ENCODE measurements at places on chromosomes 4 and X.

GRCh38 chr4:121720109-121720508 lies 23.3 kb upstream of the ANXA5 start:
- DNase-seq, result no peak

DNA sequence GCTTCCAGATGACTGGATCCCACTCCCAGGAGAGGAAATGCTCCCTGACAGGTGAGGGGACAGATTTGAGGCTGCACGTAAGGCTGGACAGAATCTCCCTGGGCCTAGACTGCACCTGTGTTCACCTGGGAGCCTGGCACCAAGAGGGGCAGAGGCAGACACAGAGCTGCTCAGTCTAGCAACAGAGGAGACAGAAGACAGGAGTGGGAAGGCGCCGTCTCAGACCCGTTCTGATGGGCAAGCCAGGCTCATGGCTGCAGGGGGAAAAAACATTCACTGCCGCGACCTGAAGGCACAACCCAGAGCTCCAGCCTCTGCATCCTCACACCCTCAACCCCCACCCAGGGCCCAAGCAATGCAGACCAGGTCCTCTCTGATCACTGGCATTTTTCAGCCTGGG lies 16.8 kb downstream of the BCAP31 start:
- no peak for DNase-seq

- DNase-seq, result no peak
Observed at GRCh38 chr4:107989162-107989536, 540 bp upstream of the HADH start.

GRCh38 chr4:108700081-108700757 lies 49.8 kb downstream of the OSTC start:
- DNase-seq, result no peak

- no peak for DNase-seq
Observed at GRCh38 chr4:152663203-152664066, 16.4 kb downstream of the TMEM154 start.

DNA sequence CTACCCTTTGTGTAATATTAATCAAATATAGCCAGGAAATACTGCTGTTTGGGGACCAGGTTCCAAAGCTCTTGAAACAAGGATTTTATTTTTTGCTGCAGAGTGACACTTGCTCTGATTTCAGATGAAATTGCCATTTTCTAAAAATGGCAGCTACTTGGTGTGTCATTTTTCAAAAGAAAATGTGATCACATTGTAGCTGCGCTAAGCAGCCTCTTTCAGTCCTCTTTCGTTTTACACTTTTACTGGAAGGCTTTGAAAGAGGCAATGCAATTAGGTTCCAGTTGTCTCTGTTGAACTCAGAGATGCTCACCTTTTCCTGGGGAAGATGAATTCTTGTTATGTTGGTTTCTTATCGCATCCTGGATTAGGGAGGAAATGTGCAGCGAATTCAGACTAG lies 85.1 kb downstream of the CT47B1 start:
- no peak for DNase-seq

DNA sequence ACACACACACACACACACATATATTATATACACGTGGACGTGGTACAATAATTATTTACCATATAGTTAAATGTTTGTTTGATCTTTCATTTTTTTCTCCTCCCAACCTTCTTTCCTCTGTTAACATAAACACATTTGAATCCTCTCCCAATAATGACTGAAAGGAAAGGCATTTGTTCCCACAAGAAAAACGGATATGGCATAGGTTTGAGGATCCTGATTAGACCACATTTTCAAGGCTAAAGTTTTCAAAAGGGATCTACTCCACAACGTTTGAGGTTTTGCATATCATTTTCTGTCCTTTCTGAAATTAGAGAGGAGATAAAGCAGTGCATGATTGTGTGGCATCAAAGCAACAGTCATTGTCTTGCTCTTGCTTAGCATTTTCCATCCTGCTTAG lies 1883.4 kb downstream of the STIM2 start:
- no peak for DNase-seq

DNA sequence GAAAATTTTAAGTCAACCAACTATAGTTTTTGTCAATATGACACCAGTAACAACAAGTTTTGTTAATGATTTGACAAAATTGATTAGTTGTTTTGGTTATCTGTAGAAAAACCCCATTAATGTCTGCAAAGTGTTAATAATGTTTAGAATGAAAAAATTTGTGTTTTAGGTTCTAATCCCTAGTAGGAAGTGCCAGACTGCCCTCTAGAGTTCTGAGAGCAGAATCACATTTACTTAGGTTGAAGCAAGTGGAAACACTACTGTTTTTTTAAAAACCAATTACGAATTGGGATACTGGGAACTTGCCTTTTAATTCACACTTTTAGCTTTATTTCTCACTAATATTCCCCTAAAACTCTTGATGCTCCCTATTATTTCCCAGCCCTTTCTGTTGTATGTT lies 101.1 kb upstream of the CYLC1 start:
- DNase-seq, result no peak
